ENCODE measurements at places on chromosomes 1 and 21.

- DNase-seq, result no peak
Measured at GRCh38 chr1:168266644-168267186, 14.0 kb upstream of the TBX19 start.

GRCh38 chr1:187300081-187300480, 471.3 kb downstream of the PLA2G4A start:
- DNase-seq, result no peak

DNA sequence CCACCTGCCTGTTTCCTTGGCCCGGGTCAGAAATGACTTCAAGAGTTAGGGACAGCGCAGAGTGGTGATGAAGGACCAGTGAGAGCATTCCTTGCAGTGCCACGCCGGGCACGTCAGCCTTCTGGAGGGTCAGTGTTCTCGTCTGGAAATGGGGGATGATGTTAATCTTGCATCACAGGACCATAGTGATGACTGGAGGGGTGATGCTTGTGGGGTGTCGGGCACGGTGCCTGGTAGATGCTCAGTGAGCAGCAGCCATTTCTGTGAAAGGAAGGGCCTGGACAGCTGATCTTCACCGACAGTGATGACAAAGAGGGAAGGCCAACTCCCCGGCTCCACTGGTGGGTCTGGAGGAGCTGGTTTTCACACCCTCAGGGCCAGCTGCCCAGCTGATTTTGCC, 56.2 kb downstream of the DDX20 start:
- no peak for DNase-seq

- no peak for DNase-seq
Measured at GRCh38 chr1:212518188-212519054, 85.7 kb downstream of the NENF start.

GRCh38 chr1:91730801-91731732, 154.9 kb downstream of the TGFBR3 start:
- DNase-seq, result no peak

GRCh38 chr1:44822131-44822701, 13.9 kb downstream of the BTBD19 start:
- no peak for DNase-seq

DNA sequence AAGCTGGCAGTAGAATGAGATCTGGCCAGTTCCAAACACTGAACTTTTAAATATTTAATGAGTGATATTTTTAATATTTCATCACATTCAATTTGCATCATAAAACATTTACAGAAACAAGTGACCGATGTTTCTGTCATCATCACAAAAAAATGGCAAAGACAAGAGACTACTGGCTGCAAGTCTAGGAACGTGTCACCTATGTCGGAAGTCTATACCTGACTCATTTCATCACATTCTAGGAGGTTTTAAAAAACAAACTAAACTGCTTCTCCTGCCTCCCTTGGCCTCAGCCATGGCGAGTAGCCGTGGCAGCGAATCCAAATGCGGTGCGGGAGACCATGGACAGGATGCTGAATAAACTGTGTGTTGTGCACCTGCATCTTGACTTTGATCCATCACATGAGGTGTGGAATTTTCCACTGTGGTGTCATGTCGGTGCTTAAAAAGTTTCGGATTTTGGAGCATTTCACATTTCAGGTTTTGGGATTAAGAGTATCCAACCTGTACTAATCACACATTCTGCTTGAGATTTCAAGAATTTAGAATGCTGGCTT, 43.1 kb downstream of the CLSTN1 start:
- DNase-seq, result no peak

GRCh38 chr1:156904187-156904959, 10.9 kb downstream of the PEAR1 start:
- DNase-seq, result no peak

GRCh38 chr1:91584309-91584708, 83.7 kb downstream of the CDC7 start:
- no peak for DNase-seq

- no peak for DNase-seq
Measured at GRCh38 chr1:30173560-30173959, 549.8 kb downstream of the MATN1 start.

GRCh38 chr1:201471772-201472171, 2.8 kb upstream of the PHLDA3 start:
- no peak for DNase-seq

DNA sequence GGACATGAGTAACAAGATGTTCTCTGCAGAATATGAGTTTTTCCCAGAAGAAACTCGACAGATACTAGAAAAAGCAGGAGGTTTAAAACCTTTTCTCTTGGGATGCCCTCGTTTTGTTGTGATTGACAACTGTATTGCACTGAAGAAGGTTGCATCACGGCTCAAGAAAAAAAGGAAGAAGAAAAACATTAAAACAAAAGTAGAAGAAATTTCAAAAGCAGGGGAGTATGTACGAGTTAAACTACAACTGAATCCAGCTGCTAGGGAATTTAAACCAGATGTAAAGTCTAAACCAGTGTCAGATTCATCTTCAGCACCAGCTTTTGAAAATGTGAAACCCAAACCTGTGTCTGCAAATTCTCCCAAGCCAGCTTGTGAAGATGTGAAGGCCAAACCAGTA, 92.5 kb downstream of the TTC3 start:
- no peak for DNase-seq

DNA sequence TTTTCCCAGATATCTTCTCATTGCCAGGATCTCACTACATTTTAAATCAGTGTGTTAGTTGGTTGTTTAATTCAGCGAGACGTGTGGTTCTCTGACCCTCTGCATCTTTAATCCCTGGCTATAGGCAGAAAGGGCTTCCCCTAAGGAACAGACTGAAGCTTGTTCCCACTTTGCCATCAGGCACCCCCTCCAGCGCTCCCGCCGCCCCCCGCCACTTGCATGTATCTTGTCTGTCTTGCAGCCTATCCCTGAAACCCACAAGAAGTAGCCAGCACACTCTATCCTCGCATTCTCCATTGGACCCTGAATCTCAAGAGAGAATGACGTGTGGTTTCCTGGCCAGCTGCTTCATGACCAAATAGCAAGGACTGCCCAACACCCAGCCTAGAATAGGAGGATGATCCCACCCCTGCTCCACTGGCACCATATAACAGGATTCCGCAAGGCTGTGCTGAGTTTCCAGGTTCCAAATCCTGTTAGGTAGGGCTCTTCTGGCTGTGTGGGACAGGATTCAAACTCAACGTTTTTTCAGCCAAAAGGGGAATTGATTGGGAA, 7.8 kb downstream of the CLDN19 start:
- no peak for DNase-seq

- DNase-seq, result no peak
Measured at GRCh38 chr1:23394181-23394580, 24.5 kb upstream of the ZNF436 start.

- no peak for DNase-seq
Measured at GRCh38 chr1:234000557-234001041, 96.1 kb downstream of the SLC35F3 start.

DNA sequence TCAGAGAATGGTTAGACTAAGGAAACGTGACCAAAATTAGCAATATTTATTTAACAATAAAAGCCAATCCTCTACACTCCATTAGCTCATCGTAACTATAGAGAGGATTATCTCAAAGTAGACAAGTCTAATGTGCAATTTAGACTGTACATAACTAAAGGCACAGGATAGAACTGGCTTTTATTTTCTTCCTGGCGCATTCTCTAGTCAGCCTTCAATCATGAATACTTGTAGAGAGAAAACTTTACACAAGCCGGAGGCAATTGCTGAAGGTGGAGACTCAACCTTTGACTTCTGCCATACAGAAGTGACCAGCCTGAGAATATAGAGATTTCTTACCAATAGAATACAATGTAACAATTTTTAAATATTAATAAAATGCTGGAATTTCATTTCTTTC, 777.9 kb downstream of the LTN1 start:
- DNase-seq, result no peak

DNA sequence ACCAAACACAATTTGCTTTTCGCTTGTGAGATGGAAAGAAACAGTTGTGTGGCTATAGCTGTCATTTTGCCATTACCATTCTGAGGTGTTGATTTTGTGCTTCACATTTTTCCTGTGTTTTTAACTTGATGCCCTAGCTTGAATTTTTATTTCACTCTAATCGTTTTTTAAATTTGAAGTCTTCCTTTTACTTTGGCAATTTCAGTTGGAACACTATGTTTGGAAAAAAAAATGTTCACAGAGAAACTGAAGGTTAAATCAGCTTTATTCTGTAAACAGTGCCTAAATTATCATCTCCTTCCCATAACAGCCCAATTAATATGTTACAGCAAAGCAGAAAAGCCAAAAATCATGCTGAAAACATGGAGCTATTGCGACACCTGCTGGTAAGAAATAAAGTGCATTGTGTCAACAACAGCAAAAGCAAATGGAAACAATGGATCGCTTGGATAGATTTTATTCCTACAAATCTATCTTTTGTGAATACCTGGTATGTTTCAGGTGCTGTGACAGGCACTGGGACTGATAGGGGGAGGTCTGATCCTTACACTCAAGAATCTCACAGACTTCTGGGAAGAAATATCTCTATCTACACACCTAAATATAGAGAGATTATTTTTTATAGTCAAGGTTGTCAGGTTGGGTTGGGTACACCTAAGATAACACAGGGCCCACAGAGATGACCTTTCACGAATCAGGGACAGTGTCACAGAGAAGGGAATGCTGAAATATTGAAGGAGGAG, 16.2 kb upstream of the ERICH3 start:
- no peak for DNase-seq

- peak; percentile 21 for DNase-seq
Measured at GRCh38 chr1:225877580-225877979, 4.6 kb downstream of the TMEM63A start.

DNA sequence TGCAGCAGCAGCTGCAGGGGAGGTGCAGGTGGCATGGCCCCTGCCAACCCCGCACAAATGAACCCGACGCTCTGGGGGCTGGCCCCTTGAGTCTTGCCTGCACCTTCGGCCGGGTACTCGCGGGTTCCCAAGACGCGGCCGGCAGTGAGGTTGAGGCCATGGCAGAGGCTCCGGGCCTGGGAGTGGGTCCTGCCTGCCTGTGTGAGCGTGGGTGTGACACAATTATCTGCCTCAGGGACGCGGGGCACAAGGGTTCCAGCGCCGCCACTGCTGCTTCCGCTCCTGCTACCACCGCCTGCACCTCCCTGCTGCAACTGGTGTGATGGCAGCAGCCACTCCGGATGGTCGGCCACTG, 20.9 kb upstream of the TGFB2 start:
- no peak for DNase-seq

DNA sequence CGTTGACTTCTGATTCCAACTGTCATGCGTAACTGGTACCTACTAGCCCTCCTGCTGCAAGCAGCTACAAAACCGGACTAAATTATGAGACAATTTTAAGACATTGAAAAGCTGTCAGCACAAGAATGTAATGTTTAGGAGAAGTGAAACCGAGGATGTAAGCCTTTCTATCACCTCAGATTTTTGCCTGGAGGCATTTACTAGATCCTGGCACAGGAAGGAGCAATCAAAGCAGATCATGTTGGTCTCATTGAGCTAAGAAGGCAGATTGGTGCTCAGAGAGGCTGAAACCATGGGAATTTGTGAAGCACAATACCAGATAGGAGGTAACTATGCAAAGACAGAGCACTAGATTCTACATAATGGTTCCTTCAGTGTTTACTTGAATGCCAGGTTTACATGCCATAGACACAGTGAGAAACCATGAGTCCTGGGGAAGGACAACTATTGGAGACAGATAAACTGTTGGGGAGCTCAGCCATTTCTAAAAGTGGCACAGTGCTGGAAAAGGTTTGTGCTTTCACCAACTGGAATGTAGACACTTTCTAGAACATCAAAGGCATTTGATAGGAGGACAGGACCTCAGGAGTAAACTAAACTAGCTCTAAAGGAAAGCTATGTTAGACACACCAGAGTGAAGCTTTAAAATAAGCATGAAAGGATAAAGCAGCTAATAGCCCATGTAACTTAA, 179.4 kb downstream of the LYPLAL1 start:
- DNase-seq, result no peak

- no peak for DNase-seq
Measured at GRCh38 chr1:207336559-207337467, 15.3 kb downstream of the CD55 start.

- no peak for DNase-seq
Measured at GRCh38 chr1:53277326-53277725, 39.0 kb upstream of the MAGOH start.

- no peak for DNase-seq
Measured at GRCh38 chr1:118147522-118147921, 37.5 kb downstream of the SPAG17 start.

DNA sequence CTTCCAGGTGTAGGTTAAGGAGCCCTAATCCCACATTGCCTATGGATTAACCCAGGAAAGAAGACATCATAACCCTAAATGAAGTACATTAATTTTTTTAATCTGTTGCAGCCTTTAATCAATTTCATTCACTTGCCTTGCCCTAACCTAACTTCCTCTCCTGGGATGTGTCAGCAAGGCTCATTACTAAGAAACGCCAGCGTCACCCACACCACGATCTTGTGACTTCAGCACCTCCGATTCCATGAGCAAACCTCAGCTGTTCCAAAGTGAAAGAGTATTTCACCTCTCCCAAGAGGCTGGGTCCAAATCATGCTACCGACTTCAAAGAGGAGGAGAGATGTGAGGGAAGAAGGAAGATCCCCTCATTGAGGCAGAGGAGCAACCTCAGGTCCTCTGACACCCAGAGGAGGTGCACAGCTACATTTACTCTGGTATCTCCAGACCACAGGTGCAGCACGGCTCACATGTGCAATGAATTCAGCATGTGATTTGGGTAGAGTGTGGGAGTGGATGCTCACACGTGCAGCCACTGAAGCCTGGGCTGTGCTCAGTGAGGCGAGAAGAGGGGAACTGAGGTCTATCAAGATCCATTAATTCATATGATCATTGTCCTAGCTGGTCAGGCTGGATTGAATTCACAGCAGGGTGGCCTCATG, 134.1 kb downstream of the SLC30A10 start:
- DNase-seq, result no peak

- DNase-seq, result no peak
Measured at GRCh38 chr1:182833271-182833670, 5.9 kb upstream of the DHX9 start.

GRCh38 chr1:206774093-206774492, 1.8 kb upstream of the IL10 start:
- no peak for DNase-seq

- no peak for DNase-seq
Measured at GRCh38 chr1:110074166-110074565, 3.7 kb upstream of the ALX3 start.

DNA sequence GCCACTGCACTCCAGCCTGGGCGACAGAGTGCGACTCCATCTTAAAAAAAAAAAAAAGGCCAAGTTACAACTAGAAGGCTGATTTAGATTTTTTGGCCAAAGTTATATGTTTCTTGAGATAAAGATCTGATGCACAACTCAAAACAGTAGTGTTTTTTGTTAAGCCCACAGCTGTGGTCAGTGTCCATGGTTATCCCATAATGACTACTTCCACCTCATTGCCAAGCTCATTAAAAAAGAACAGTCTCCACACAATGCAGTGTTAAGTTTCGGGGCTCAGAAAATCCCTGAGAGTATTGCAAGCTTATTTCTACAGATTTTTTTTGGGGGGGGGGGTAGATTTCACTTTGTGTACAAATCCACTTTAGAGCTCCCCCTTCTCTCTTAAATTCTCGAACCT, 120.5 kb downstream of the RUNX1 start:
- DNase-seq, result no peak

- no peak for DNase-seq
Measured at GRCh38 chr1:37035796-37036666, 1.7 kb upstream of the GRIK3 start.

GRCh38 chr1:16281765-16282164, 44.8 kb upstream of the CPLANE2 start:
- DNase-seq, result no peak
